ENCODE measurements at places on chromosomes 1 and 21.

DNA sequence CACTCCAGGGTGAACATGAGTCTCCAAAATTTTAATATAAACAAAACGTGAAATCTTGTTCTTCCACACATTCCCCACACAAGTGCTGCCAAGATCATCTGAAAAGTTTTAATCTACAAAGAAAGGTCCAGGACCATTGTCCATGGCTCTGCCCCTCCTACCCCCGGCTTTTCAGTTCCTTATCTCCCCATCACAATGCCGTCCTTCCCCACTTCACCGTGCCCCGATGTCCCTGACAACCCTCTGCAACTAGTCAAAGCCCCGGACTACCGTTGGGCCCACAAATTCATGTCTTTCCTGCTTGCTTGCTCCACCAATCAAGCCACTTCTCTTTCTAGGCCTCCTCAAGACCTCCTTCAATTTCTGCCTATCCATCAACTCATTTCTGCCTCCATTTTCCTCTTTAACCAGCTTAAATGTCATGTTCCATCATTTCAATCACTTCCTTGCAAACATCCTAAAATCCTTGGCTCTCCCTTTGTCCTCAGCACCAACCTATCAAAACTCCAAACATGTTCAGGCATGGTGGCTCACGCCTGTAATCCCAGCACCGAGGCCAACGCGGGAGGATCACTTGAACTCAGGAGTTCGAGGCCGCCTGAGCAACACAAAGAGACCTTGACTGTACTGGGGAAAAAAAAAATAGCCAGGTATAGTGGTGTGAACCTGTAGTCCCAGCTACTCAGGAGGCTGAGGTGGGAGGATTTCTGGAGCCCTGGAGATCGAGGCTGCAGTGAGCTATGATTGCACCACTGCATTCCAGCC is 14.0 kb upstream of the BMP8B start:
- no peak for DNase-seq

DNA sequence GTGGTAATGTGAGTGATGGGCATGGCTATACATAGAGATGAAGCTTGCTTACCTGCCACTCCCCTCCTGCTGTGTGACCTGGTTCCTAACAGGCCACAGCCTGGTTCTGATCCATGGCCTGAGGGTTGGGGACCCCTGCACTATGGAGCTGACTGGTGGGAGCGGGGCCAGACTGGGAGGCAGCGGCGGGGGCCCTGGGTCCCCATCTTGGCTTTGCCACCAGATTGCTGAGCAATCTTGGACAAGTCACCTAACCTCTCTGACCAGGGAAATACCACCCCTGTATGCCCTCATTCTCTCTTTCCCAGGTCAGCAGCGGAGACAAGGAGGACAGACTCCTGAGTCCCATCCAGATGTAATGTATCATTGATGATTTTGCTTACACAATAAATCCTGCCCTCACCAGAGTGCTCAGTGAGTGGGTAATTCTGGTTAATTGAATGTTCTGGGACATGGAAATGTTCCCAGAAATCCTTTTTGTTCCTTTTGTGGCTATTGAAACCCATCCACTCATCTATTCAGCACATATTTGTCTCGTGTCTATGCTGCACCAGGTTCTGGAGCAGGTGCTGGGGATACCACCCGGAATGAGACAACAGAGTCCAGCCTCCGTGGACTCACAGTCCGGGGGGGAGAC is 4.1 kb upstream of the ARHGEF10L start:
- no peak for DNase-seq

DNA sequence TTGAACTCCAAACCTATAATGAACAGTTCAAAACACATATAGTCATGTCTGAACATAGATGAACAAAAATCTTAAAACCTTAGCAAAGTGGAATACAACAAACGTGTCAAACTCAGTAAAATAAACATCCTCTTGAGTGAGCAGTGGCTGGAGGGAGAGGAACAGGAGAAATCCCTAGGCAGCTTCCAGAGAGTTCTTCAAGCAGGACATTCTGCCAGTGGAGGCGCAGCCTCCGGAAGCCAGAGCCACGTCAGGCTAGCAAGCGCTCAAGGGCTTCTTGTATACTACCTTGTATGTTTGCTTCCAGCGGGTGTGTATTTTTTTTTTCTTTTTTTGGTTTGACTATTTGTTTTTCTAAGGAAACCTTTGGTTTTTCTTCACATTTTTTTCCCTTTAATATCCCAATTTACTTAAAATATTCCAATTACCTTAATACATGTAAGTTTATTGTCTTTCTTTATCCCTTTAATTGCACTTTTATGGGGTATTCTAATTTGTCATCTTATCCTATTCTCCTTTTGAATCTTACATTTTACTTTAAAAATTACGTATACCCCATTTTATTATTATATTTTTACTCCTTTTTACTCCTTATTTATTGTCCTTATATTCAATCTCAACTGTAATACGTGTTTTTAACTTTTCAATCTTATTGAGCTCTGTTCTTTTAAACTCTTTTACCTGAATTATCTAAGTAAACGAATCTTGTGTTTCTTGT is 42.0 kb downstream of the COLGALT2 start:
- DNase-seq, result no peak

DNA sequence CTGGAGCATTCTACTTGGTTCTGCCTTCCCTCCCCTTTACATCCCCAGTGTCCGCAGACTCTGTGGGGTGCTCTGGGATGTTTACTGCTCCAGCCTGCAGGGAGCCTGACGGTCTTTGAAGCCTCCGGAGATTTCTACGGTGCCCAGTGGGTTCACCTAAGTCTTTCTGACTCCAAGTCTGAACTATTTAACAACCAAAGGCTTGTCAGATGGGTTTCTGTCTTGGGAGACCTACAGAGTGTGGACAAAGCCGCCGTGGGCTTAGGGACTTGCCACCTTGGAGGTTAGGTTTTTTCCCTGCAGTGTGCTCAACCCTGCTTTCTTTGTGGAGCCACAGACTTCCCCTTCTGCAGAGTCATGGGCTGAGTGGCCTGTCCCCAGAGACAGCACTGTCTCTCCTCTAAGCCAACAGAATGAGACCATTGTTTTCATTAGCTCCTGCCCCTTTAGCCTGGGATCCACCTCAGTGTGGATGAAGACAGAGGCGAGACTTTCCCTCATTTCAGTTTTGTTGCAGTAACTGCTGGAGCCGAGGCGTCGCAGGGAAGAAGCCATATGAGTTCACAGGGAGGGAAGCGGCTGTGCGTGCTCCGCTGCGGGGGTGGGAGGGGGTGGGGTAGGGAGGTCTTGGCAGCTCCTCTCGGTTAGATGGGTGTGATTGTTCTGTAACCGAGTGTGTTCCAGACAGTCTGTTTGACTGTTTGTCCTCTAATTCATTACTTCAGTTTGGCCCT is 120.7 kb downstream of the CNIH3 start:
- no peak for DNase-seq

DNA sequence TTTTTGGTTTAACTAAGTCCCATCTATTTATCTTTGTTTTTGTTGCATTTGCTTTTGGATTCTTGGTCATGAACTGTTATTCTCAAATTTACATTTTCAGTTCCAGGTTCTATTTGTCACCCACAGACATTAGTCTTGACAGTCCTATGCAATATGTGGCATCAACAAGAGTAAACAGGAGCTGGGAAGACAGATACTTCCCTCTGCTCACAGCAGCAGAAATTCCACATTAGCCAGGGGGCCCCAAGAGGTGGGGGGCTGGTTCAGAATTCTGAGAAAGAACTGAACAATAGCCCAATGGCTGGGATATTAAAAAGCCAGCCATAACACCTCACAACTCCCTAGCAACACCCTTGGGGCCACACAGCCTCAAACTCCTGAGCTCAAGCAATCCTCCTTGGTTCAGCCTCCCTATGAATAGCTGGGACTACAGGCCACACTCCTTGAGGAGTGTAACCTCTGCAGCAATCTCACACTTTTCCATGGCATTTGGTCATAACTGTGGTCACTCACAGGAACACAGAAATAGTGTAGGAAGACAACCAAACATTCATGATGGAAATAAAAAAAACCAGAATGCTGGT is 67.8 kb downstream of the ERG start:
- no peak for DNase-seq

DNA sequence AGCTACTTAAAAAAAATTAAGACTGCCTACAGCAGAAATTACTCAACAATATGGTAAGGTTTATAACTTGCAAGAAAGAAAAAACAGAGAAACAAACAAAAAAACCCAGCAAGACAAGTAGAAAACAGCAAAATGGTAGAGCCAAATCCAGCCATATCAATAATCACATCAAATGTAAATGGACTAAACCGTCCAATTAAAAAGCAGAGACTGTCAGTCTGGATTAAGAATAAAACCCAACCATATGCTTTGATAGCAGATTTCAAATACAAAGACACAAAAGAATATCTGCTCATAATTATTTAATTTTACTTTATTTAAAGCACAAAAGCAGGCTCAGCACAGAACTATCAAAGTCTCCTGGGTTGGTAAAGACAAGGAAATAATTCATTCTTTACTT is 17.5 kb downstream of the PACC1 start:
- DNase-seq, result no peak

- no peak for DNase-seq
Measured at GRCh38 chr1:228373681-228374571, 32.7 kb downstream of the TRIM11 start.

DNA sequence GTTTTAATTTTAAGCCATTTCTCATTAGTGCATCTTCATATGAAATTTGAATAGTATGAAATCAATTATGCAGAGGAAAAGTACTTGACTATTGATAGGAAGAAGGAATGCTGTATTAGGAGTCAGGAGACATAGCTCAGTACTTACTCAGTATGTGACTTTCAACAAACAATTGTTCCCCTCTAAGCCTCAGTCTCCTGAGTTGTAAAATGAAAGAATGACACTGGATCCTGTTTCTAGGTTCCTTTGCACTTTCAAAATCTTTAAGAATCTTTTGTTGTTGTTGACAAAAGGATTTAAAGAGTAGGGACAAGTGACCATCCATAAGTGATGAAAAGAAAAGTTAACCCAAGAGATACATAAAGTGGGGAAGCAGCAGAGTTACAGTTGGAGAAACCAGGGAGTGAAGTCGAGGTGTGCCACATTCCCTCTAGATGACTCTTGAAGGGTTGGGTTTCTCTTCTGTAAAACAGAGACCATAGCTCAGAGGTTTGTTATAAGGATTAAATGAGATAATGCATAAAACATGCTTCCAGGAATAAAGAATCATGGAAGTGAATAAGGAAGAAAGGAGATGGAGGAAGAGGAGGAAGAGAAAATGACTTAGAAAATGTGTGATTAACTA is 105.7 kb upstream of the KCNJ15 start:
- DNase-seq, result no peak

Data from activated CD8-positive, alpha-beta memory T cell treated with anti-CD3 and anti-CD28 coated beads for 4 hours (primary cell).